ENCODE measurements at places on chromosomes 16 and 17.
A peak's percentile ranks its signal among the peaks of the same experiment; 100 is the strongest.

DNA sequence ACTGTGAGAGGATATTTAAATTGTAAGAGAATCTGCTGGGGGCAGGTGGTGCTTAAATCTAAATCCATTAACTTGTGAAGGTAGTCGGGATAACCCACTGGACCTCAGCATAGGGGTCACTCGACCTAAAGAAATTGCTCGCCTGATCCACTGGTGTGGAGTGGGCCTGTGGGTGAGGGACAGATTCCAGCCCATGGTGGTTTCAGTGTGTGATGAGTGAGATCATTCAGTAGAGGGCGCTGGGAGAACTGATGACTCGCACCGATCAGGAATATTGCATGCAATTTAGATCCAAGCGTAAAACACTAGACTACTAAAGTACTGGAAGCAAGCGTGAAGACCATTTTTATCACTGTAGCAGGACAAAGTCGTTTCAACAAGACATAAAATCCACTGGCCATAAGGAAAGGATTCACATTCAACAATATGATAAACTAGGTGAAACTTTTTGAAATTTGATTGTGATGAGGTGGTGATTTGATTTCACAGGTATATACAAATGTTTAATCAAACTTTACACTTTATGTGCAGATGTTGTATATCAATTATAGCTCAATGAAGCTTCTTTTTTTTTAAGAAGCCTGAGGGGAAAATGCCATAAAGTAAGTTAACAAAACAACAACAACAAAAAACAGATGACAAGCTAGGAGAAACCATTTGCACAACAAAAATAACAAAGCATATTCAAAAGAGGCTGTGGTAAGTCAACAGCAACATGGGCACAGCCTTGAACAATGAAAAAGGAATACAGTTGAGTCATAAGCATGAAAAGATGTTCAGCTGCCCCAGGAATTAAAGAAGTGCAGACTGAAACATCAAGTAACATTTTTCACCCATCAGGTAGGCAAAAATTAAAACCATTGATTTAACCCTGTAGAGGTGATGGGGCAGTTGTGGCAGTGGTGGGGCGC lies 7.5 kb upstream of the TMEM170A start:
- no peak for DNase-seq

GRCh38 chr17:40419559-40420331 lies 2.0 kb upstream of the TOP2A start:
- no peak for DNase-seq

GRCh38 chr16:48524348-48525200 lies 85.4 kb downstream of the N4BP1 start:
- no peak for DNase-seq

- DNase-seq, result peak; percentile 77
Observed at GRCh38 chr17:78378225-78379130, at the start of gene PGS1. Gene PGS1, plus strand, starts transcription at chr17:78378649. Its CDS starts 17 bp downstream, at chr17:78378666.

Measured in stimulated activated CD8-positive, alpha-beta memory T cell treated with anti-CD3 and anti-CD28 coated beads, Interleukin-2, amount 100 ng/mL, for 48 hours (primary cell).